ENCODE measurements at places on chromosomes 5 and 9. TPM values are rescaled to one million over a fixed set of nuclear protein-coding genes. Genes with fewer than 3 reads are reported as not detected.

C9orf153 gene
- polyA plus RNA-seq: not detected

GRCh38 chr5:174376726-174377373 is 331.3 kb downstream of the NSG2 start:
- H3K4me3 ChIP-seq: no peak overlapping the region
- H3K36me3 ChIP-seq: no peaks in the 10 kb centered on the region
- H3K27ac ChIP-seq: no peak overlapping the region
- no peak for DNase-seq
- H3K4me1 ChIP-seq: no peaks in the 10 kb centered on the region

DNA sequence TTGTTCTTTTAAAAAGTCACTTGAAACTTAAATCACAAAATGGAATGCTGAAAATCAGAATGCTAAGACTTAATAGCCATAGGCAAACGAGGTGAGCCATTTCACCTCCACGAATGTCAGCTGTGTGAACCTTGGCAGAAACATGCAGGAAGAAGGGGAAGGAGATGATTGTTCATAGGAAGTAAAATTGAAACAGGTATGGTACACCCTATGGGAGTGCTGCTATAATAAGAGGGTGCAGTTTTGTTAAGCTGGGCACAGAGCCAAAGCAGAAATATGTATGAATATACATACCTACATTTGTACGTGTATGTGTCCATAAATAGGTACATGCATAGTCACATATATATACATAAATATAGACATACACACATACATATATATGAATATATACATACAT is 51.0 kb upstream of the SPINK5 start:
- H3K4me3 ChIP-seq: no peak overlapping the region
- no peaks in the 10 kb centered on the region for H3K27me3 ChIP-seq
- no peaks in the 10 kb centered on the region for H3K4me1 ChIP-seq
- H3K27ac ChIP-seq: no peak overlapping the region
- no peak for DNase-seq
- H3K36me3 ChIP-seq: no peaks in the 10 kb centered on the region

DNA sequence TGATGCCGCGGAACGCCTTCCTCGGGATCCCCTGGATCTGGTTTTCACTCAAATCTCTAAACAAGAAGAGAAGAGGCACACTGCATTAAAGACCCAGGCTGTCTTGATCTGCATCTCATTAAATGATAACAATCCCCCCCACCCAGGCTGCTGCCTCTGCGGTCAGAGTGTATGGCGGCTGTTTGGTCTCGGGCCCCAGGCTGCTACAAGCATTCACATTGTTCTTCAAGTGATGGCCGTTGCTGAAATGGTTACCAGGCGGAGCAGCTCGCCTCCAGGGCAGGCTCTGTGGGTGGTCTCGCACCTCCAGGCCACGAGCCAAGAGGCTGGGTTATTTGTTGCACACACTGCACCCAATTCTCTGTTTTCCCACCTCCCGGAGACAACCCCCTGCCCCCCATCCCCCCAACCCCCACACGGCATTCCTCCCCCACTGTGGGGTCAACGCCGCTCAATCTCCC is 304.1 kb upstream of the PANK3 start:
- H3K4me3 ChIP-seq: no peak overlapping the region
- H3K36me3 ChIP-seq: no peaks in the 10 kb centered on the region
- H3K27me3 ChIP-seq: no peaks in the 10 kb centered on the region
- no peaks in the 10 kb centered on the region for H3K4me1 ChIP-seq
- no peak for DNase-seq
- H3K27ac ChIP-seq: no peak overlapping the region

GRCh38 chr9:124906966-124907365 is 33.9 kb downstream of the GOLGA1 start:
- peaks cover 12% of the 10 kb centered on the region for H3K36me3 ChIP-seq
- DNase-seq: no peak
- H3K4me1 ChIP-seq: no peaks in the 10 kb centered on the region
- H3K27me3 ChIP-seq: no peaks in the 10 kb centered on the region
- H3K27ac ChIP-seq: no peak overlapping the region
- no peak overlapping the region for H3K4me3 ChIP-seq

MYMK gene
- not detected for polyA plus RNA-seq

DNA sequence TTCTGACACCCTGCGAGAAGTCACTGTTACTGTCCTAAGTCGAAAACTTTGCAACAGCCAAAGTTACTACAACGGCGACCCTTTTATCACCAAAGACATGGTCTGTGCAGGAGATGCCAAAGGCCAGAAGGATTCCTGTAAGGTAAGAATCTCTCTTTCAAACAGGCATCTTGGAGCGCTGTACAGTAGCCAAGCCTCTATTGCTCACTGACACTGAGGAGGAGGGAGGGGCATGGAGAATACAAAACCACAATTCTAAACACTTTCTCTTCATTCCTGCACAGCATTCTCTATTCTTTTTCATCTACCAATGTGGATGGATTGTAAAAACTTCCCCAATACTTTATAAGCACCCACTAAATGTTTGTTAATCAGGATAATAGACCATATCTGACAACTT is 7.4 kb downstream of the GZMK start:
- no peak for DNase-seq
- no peak overlapping the region for H3K4me3 ChIP-seq
- no peak overlapping the region for H3K27ac ChIP-seq
- no peaks in the 10 kb centered on the region for H3K27me3 ChIP-seq

- H3K36me3 ChIP-seq: no peaks in the 10 kb centered on the region
- DNase-seq: no peak
- no peaks in the 10 kb centered on the region for H3K4me1 ChIP-seq
- no peaks in the 10 kb centered on the region for H3K27me3 ChIP-seq
- H3K4me3 ChIP-seq: no peak overlapping the region
Observed at GRCh38 chr9:70218767-70219166, 40.0 kb upstream of the SMC5 start.

DNA sequence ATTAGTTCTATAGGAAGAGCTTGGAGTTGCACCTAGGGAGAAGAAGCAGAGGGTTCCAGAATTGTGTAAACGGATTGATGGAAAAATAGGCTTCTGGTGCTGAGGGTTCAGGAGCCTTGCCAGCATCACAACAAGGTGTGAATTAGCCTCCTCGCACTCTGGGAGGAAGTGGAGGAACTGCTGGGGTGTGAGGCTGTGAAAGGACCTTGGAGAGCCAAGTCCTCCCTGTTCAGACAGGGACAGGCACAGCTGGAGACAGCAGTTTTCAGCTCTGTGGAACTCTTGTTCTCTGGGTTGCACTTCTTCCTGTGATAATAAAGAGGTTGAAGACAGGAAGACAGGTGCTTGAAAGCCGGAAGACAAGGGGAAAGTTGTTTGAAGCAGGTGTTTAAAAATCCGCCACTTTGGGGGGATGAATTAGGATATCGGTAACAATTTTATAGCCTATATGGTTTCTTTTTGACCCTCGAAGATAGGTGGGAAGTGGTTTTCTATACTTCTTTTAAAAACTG is 22.6 kb downstream of the DAPK1 start:
- H3K27me3 ChIP-seq: no peaks in the 10 kb centered on the region
- no peak for DNase-seq
- no peaks in the 10 kb centered on the region for H3K4me1 ChIP-seq
- H3K4me3 ChIP-seq: no peak overlapping the region
- no peak overlapping the region for H3K27ac ChIP-seq
- H3K36me3 ChIP-seq: no peaks in the 10 kb centered on the region

LAMC3 gene
- polyA plus RNA-seq: not detected

DNA sequence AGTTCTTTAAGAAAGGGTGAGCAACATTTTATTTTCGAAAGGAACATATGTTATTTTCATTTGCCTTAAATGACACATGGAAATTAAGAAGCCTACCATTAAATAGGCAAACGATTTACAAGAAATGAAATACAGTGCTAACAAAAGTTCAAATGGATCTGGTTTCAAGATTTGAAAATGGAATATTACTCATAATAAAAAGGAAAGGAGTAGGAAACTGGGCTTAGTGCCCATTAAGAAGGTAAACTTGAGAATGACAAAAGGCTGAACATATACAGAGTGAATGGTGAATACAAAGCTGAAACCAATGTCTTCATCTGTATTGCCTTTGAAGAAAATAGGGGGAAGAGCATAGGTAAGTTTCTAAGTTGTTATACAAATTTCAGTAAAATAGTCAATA is 974.2 kb upstream of the C9orf72 start:
- no peak for DNase-seq
- H3K27me3 ChIP-seq: no peaks in the 10 kb centered on the region
- no peaks in the 10 kb centered on the region for H3K4me1 ChIP-seq
- H3K4me3 ChIP-seq: no peak overlapping the region
- no peak overlapping the region for H3K27ac ChIP-seq
- no peaks in the 10 kb centered on the region for H3K36me3 ChIP-seq

TXNDC8 gene
- polyA plus RNA-seq: not detected

DNA sequence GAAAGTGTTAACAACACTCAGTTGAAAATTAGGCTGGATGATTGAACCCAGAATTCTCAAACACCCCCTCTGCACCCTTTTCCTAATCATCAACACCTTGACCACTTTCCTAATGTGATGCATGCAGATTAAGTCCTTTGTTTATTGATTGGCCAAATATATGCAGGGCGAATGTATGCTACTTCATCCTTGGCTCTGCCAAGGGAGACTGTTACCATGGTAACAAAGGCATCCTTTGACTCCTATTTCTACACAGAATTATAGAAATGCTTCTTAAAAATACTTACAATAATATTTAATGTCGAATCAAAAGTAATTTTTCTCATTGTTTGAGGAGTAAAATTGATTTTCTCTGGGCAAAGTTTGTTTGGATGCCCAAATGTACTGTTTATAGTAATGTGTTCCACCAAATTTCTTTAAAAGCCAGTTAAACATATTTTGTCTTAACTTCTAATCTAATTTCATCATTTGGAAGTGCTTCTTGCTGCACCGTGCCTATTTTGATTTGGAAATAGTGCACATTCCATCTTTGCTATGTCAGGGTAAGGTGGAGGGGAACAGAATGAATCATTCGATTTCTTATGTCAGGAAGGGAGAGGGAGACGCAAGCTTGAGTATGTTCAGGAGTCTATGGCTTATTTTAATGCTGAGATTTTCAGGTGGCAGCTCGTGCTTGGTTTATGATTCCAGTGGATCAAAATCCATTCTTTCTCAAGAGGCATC is 1384.3 kb upstream of the WWC1 start:
- H3K4me1 ChIP-seq: no peaks in the 10 kb centered on the region
- no peaks in the 10 kb centered on the region for H3K36me3 ChIP-seq
- H3K27me3 ChIP-seq: no peaks in the 10 kb centered on the region
- no peak for DNase-seq

RELL2 gene
- 3.7 TPM for polyA plus RNA-seq

DNA sequence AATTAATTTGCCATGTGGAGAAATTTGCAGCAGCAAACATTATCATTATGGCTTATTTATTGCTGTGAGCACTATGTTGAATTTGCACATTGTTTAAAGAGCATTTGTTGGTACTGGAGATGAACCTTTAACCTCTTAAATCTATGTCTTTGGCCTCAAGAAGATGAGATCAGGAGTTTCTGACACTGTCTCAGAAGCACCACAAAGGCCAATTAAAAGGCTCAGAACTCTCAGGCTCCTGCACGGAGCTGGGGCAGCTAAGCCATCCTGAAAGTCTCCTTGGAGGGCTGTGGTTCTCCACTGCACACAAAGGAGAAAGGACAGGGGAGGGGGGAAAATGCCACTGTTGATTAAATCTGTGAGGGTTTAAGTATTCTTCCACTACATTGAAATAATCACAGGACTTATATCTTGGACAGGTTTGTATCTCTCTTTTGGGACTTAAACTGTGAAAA is 33.1 kb downstream of the ZNF366 start:
- no peaks in the 10 kb centered on the region for H3K36me3 ChIP-seq
- H3K27ac ChIP-seq: no peak overlapping the region
- DNase-seq: no peak
- H3K4me3 ChIP-seq: no peak overlapping the region
- no peaks in the 10 kb centered on the region for H3K27me3 ChIP-seq

DNA sequence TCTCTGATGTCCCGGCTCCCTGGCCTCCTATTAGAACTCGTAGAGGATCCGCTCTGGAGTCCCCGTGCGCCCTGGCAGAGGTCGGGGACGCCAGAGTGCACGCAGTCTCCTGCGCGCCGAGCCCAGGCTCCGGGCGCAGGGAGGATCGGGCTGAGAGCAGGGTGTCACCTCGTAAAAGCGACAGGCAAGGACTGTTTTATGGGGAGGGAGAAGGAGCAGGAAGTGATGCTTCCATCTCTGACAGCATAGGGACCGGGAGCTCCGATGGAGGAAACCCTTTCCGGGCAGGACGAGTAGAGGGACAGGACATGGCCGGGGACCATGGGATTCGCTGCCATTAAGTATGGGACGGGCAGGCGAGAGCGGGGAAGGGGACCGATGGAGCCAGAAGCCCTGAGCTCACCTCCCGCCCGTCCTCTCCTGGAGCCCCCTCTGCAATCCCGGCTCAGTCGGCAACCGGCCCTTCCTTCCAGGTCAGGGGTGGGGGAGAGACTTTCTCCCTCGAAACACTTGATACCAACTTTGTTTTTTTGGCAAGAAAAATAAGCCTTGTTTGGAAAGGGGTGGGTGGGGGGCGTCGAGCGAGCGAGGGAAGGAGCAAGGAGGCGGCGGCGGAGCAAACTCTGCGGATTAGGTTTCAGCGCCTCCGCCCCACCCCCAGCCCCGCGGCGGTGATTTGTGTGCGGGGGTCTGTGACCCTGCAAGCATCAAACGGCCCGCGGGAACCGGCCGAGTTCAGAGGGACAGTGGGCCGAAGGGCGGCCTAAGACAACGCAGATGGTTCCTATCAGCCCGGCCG is 12.6 kb downstream of the LMX1B start:
- H3K27ac ChIP-seq: no peak overlapping the region
- H3K4me1 ChIP-seq: peaks cover 12% of the 10 kb centered on the region
- H3K27me3 ChIP-seq: peaks cover 63% of the 10 kb centered on the region

DNA sequence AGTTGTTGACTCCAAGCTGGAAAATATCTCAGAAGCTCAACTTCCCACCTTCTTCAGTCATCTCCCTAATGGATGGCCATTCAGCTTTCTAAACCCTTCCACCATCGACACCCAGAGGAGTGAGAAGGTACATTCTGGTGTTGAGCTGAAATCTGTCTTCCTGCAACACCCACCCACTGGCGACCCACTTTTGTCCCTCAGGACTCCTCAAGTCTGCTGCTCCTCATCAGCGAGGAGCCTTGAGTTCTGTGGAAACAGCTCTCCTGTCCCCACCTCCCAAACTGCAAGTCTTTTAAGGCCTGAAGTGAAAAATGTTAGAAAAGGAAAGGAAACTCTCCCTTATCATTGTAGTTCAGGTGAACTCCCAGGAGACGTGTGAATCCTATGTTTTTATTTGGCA is 111.5 kb upstream of the HAND1 start:
- no peaks in the 10 kb centered on the region for H3K4me1 ChIP-seq
- no peak overlapping the region for H3K27ac ChIP-seq
- H3K27me3 ChIP-seq: no peaks in the 10 kb centered on the region
- DNase-seq: no peak
- no peak overlapping the region for H3K4me3 ChIP-seq

- no peak overlapping the region for H3K27ac ChIP-seq
- DNase-seq: no peak
- H3K4me1 ChIP-seq: no peaks in the 10 kb centered on the region
- no peaks in the 10 kb centered on the region for H3K36me3 ChIP-seq
- H3K27me3 ChIP-seq: no peaks in the 10 kb centered on the region
Observed at GRCh38 chr5:118224546-118224945, 763.8 kb downstream of the DTWD2 start.

- H3K36me3 ChIP-seq: no peaks in the 10 kb centered on the region
- H3K27me3 ChIP-seq: no peaks in the 10 kb centered on the region
- H3K4me3 ChIP-seq: no peak overlapping the region
- no peak overlapping the region for H3K27ac ChIP-seq
Observed at GRCh38 chr9:122453677-122454135, 24.0 kb downstream of the OR1J1 start.

- no peak overlapping the region for H3K27ac ChIP-seq
- no peaks in the 10 kb centered on the region for H3K27me3 ChIP-seq
- no peaks in the 10 kb centered on the region for H3K4me1 ChIP-seq
- H3K36me3 ChIP-seq: no peaks in the 10 kb centered on the region
Observed at GRCh38 chr5:165187815-165188214, 1682.4 kb downstream of the MAT2B start.
